ENCODE measurements at places on chromosomes 13 and 19. TPM values are rescaled to one million over a fixed set of nuclear protein-coding genes. Genes with fewer than 3 reads are reported as not detected.
A peak's percentile ranks its signal among the peaks of the same experiment; 100 is the strongest.

GRCh38 chr19:16244091-16244490 lies 46.4 kb downstream of the AP1M1 start:
- no peak for DNase-seq

- DNase-seq, result no peak
These were observed 5.3 kb downstream of the CPAMD8 start for GRCh38 chr19:17021328-17021727.

DNA sequence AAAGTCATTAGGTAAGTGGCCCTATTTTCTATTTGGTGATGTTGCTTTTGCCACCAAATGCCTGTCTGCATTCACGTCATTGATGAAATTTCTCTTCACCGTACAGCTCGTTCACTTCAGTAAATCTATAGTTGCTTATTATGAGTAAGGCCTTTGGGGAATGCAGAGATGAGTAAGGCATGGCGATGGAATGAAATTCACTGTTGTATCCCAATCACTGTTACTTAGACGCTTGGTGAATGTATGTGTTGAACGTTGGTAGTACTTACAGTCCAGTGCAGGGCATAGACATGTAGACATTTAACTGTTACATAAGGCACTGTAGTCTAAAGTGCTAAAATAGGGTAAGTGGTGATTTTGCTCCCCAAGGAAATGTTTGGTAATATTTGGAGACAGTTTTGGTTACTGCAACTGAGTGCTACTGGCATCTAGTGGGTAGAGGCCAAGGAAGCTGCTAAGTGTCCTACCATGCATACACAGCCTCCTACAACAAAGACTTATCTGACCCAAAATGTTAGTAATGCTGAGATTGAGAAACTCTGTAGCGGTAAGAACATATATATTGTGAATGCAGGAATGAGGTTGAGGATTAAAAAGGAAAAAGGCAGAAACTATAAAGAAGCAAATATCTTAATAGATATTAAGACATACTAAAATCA lies 5.8 kb downstream of the AKAP11 start:
- DNase-seq, result no peak

DNA sequence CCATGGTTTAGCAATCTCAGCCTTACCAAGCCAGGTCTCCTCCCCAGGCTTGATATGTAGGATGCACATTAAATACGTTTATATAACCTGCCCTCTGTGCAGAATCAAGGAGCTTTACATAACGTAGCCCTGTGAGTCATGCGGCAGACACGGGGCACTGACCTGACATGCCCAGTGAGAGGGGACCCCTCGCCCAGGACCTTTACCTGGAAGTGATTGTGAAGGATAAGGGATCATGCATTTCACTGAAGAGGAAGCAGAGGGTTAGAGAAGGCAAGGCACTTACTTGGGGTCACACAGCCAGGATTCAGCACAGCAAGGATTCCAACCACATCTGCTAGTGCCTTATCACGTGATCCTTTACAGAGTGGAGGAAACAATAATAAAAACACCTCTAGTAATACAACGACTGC lies 18.9 kb upstream of the FOSB start:
- peak; percentile 80 for DNase-seq

GRCh38 chr19:30663611-30664174 lies 291.5 kb downstream of the ZNF536 start:
- DNase-seq, result no peak

DNA sequence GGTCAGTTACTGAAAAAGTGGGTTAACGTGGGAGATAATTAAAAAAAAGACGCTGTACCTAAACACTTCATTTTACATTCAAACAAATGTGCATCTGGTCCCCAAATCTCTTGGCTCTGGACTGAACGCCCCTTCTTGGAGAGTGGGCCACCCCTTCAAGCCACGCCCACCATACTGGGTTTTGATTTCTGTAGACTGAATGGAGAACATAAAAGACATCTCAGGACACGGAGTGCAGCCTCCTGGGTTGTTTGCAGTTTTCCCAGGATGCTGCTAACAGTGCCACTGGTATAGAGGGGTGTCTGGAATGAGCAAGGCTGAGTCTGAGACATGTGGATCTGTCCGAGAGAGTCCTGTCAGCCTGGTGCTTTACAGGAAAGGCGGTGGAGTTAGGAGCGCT lies 10.6 kb downstream of the TFDP1 start:
- no peak for DNase-seq

Gene OVOL3
- total RNA-seq, result not detected
